ENCODE measurements at places on chromosomes 5 and 9.

DNA sequence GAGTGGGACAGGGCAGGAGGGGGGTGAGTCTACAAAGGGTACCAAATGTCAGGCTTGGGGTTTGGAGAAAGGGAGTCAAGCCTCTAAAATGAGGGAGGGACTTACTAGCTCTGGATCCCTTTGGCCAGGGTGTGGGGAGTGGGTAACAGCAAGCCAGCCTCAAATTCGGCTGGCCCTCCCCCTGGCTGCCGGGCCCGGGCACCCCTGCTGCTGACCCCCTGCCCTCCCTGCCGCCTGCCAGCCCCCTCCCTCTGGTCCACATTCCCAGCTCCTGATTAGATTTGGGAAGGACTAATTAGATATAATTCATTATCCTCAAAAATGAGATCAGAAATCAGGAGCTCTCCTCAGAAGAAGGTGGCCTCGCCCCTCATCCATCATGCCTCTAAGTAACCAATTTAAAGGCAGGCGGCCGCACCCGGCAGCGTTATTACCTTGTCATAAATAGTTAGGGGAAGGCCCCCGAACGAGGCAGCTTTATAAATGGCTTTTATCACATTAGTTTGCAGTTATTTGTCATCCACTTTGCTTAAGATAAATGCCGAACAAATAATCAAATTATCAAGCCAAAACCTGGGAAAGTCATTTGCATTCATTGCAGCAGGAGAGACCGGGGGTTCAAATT is 44.6 kb downstream of the LMX1B start:
- no peak for DNase-seq

DNA sequence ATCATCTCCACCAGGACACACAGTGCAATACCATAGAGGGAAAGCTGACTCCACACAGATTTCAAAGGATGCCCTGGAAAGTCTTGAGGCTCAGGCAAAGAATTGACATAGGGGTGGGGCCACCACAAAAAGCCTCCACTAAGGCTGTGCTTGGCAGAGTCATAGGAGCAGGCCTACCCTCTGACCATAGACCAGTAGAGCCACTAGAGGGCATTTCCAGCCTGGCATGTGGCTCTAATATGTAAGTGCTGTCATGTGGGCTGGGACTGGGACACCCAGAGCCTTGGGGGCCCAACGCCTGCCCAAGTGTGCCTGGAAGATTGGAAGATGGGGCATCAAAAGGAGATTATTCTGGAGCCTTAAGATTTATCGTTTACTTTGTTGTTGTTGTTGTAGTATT is 726.0 kb downstream of the DNAH5 start:
- peak; percentile 16 for DNase-seq

- no peak for DNase-seq
Measured at GRCh38 chr9:135962696-135963307, 1.6 kb upstream of the UBAC1 start.

DNA sequence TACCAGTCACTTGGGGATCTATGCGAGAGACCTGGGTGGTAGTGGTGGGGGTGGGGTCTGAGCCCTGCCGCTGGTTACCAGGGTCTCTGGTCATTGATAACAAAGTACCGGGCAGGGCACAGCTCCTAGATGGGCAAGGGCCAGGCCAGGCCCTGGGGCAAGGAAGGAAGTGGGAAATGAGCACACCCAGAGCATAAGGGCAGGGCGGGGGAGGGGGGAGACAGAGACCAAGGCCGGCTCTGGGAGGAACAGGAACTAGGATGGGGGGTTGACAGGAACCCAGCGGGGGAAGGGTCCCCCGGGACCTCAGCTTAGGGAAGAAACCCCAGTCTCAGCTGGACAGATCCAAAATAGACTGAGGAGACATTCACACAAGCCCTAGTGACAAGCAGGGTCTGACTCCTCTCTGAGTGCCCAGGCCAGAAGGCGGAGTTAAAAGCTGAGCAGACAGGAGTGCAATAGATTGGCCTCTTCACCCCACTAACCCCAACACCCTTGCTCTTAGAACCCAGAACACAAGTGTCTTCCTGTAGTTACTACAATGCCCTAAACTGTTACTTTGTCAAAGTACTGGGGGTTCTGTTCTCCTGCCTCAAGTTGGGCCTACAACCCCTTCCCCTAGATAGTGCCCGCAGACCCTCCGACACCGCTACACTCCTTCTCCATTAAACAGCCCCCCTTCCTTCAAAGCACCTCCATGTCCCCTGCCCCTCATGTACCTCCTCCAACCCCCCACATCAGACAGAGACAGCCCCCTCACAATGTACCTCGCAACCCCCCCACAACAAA is 628 bp downstream of the ATOSB start:
- DNase-seq = peak; percentile 66

DNA sequence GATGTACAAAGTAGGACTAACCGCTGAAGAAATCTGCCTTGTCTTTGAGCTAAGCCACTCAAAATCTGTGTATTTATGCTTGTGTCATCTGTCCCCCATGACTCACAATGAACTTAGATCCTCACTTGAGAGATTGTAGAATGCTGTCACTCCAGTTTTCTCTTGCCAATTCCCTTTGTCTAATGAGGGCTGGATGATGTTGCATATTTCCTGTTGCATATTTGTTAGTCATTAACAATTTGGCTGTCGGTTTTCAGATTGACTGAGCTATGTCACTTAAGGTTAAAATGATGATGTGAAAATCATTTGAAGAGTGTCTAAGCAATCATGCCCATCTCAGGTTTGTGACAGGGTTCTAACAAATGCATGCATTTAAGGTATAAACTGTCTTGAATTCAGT is 481.7 kb downstream of the CDH10 start:
- no peak for DNase-seq

GRCh38 chr5:160665460-160665859 is 186.6 kb downstream of the ATP10B start:
- DNase-seq = no peak

GRCh38 chr9:108615152-108615551 is 240.6 kb downstream of the ACTL7B start:
- DNase-seq = no peak

DNA sequence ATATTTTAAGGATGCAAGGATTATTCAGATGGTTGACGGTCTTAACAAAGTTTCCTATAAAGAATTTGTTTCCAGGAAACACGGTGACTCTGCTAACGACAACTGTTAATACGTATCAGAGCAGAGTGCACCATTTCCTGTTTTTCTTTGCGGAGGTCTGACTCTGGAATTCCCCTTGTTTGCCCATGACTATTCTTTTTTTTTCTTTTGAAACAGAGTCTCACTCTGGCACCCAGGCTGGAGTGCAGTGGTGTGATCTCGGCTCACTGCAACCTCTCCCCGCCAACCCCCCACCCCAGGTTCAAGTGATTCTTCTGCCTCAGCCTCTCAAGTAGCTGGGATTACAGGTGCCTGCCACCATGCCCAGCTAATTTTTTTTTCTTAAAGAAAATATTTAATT is 115.9 kb downstream of the CDC42SE2 start:
- DNase-seq = peak; percentile 88
